Inflammatory macrophage treated with lipopolysaccharide for 1 hour (primary cell): ENCODE measurements at places on chromosomes 1 and 21.

- no peak for DNase-seq
These were observed 8.9 kb downstream of the LMO4 start for GRCh38 chr1:87337606-87338005.

DNA sequence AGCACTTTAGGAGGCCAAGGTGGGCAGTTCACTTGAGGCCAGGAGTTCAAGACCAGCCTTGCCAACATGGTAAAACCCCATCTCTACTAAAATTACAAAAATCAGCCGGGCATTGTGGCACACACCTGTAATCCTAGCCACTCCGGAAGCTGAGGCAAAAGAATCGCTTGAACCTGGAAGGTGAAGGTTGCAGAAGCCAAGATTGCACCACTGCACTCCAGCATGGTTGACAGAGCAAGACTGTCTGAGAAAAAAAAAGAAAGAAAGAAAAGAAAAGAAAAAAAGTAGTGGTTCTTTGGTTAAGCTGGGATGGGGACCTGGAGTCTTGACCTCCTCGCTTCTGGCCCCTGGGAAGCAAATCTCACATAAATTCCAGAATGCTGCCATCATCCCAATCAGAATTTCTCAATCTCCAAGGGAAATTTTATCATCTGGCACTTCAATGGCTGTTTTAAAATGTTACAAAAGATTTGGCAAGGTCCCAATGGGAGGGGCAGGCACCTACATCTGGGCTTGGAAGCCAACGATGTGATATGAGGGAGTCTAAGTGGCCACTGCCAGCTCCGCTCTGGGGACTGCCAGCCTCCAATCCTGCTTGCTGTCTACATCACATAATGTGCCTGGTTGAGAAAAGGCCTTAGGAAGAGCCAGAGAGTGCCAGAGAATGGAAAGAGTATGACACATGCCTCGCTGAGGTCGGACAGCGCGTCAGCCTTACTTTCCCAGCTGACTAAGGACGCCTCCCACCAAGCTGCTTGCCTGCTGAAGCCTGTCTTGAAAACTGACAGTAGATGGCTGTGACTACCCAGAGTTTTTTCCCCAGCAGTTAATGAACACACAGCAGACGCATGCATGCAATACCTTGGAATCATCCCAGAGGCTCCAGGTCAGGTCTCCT, 42.1 kb upstream of the SRP9 start:
- no peak for DNase-seq

- peak; percentile 56 for DNase-seq
These were observed 50.6 kb upstream of the CNTN2 start for GRCh38 chr1:204992201-204992997.

DNA sequence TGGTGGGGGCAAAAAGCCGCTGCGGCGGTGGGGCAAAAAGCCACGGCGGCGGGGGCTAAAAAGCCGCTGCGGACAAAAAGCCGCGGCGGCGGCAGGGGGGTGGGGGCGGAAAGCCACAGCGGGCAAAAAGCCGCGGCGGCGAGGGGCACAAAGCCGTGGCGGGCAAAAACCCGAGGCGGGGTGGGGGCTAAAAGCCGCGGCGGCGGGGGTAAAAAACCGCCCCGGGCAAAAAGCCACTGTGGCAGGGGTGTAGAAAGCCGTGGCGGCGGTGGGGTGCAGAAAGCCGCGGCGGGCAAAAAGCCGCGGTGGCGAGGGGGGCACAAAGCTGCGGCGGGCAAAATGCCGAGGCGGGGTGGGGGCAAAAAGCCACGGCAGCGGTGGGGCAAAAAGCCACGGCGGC, 3901.8 kb downstream of the SRGAP2C start:
- DNase-seq: no peak

GRCh38 chr1:8348047-8348776, 30.3 kb downstream of the SLC45A1 start:
- DNase-seq: no peak

- no peak for DNase-seq
These were observed 40.5 kb downstream of the S100B start for GRCh38 chr21:46564391-46564790.

DNA sequence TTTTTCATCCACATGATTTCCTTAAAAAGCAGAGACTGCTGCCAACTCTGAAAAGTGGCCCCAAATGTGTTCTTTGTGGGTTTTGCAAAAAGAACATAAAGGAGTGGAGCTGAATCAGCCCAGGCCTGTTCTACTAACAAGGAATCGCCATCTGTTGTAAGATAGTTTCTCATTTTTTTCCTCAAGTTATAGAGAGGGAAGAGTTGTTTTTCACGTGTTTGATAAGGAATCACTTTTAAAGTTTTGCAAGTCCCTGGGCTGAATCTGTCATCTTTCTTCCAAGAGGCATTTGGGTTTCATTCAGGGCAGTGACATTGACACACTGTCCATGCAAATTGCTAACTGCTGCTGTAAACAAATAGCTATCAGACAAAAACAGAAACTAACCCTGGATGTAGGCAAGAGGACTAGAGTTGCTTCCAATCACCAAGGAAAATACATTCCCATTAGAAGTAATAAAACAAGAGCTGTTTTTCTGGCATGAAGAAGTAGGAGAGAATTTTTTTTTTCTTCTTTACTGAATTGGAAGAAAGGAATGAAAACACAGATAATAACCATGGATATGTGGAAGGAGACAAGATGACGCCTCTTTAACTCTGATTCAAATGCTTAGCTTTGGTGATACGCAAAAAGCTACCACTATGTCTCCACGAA, 58.8 kb upstream of the TBX15 start:
- DNase-seq: no peak

DNA sequence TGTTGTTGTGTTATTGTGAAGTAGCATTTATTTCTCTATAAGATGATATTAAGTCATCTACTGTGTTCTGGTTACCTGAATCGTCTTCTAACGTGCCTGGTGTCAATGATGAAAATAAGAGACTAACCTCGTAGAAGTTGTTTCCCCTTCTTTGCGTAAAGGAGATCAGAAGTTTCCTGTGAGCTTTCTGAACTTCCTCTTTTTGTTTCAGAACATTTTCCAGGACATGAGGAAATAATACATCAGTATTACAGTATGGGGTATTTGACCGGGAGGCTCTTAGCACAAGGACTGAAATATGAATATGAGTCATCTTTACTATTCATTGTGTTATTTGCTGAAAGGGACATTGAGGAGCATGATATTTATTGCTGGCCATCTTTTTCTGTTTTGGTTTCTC, 1.3 kb downstream of the ST6GALNAC3 start:
- DNase-seq: peak; percentile 96

DNA sequence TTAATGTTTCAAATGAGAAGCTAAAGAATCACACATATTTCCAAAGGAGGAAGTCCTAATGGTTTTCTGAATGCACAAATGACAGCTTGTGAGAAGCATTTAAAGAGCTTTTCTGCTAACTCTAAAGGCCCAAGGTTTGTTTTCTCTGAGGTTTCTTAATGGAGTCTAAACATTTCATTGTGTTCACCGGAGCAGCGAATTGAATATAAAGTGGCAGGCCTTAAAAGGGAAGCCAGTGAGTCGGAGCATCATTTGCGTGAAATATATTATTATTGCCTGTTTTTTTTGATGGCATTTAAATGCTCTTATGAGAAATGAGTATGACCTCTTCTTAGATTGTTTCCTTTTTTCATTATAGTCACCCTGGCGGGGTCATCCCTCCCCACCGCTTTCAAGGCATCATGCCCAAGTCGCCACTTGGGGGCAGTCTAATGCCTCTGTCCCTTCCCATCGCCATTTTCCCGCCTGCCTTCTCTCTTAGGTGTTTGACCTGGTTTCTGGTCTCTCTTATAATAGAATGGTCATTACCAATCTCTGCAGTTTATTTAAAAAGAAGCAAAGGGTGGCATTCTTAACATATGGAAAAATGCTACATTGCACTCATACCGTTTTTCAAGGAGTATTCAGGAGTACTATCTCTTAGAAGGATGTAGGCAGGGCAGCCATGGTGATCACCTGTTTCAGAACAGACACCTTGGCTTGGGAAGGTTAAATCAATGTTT, 25.3 kb upstream of the OVAAL start:
- DNase-seq: peak; percentile 78

GRCh38 chr1:21321963-21322680, 31.9 kb upstream of the ECE1 start:
- DNase-seq: no peak

- DNase-seq: peak; percentile 86
These were observed 5.8 kb downstream of the INKA2 start for GRCh38 chr1:111733183-111733991.
